ENCODE measurements at places on chromosomes 1 and 21. TPM values are rescaled to one million over a fixed set of nuclear protein-coding genes. Genes with fewer than 3 reads are reported as not detected.

The AQP10 gene
- 0.09 TPM for polyA plus RNA-seq

The MORC3 gene
- polyA plus RNA-seq, result 46.7 TPM

The TRAPPC10 gene
- polyA plus RNA-seq, result 35.4 TPM

The ADGRL2 gene
- 148 TPM for polyA plus RNA-seq

The RPS8 gene
- polyA plus RNA-seq, result 2,548 TPM

The IER5 gene
- 6.7 TPM for polyA plus RNA-seq

The LINGO4 gene
- polyA plus RNA-seq, result not detected

The PGLYRP3 gene
- not detected for polyA plus RNA-seq

The TAF1A gene
- 17.4 TPM for polyA plus RNA-seq

The YARS1 gene
- polyA plus RNA-seq, result 62.2 TPM

The HS2ST1 gene
- polyA plus RNA-seq, result 42.8 TPM

The TMEM200B gene
- 15.8 TPM for polyA plus RNA-seq

The SELP gene
- 5.3 TPM for polyA plus RNA-seq

The HCRTR1 gene
- polyA plus RNA-seq, result 0.14 TPM

The CALML6 gene
- polyA plus RNA-seq, result 0.71 TPM

The MNDA gene
- 2.3 TPM for polyA plus RNA-seq

The MAB21L3 gene
- 0.67 TPM for polyA plus RNA-seq

The ACTL8 gene
- polyA plus RNA-seq, result not detected

The ARHGAP30 gene
- polyA plus RNA-seq, result 2.4 TPM

The RUNX3 gene
- 0.38 TPM for polyA plus RNA-seq

The HOOK1 gene
- 98.5 TPM for polyA plus RNA-seq

The ZNF436 gene
- 33.6 TPM for polyA plus RNA-seq

The FOXO6 gene
- polyA plus RNA-seq, result 2.4 TPM

The NMNAT2 gene
- 4.7 TPM for polyA plus RNA-seq

The MCOLN3 gene
- 22.7 TPM for polyA plus RNA-seq

The TTC22 gene
- 10.5 TPM for polyA plus RNA-seq

The LCE1D gene
- not detected for polyA plus RNA-seq

The TRIM46 gene
- 5.8 TPM for polyA plus RNA-seq

The LY9 gene
- polyA plus RNA-seq, result 0.14 TPM

The TFB2M gene
- 19.3 TPM for polyA plus RNA-seq

The GLIS1 gene
- 3.9 TPM for polyA plus RNA-seq

The SAMD11 gene
- 90.6 TPM for polyA plus RNA-seq

The DENND1B gene
- polyA plus RNA-seq, result 10.0 TPM

The FBLIM1 gene
- 55.1 TPM for polyA plus RNA-seq

The PARP1 gene
- polyA plus RNA-seq, result 127 TPM

The NOS1AP gene
- polyA plus RNA-seq, result 14.1 TPM

The PUSL1 gene
- 8.8 TPM for polyA plus RNA-seq

The PDE9A gene
- 45.5 TPM for polyA plus RNA-seq

The SLC26A9 gene
- polyA plus RNA-seq, result 0.44 TPM

The ILF2 gene
- 263 TPM for polyA plus RNA-seq

The KRTAP22-1 gene
- polyA plus RNA-seq, result not detected

The MARK1 gene
- 10.3 TPM for polyA plus RNA-seq

The GBP5 gene
- 0.27 TPM for polyA plus RNA-seq

The NBPF4 gene
- polyA plus RNA-seq, result not detected

The NPL gene
- 7.4 TPM for polyA plus RNA-seq

The FCGR3B gene
- 0.25 TPM for polyA plus RNA-seq

The OR14I1 gene
- not detected for polyA plus RNA-seq

The PGLYRP4 gene
- not detected for polyA plus RNA-seq

The C1orf216 gene
- 10.5 TPM for polyA plus RNA-seq

The ARHGEF16 gene
- polyA plus RNA-seq, result 19.4 TPM

The TFF2 gene
- polyA plus RNA-seq, result not detected

The TMEM79 gene
- polyA plus RNA-seq, result 7.3 TPM

The AMY2A gene
- 0.47 TPM for polyA plus RNA-seq

The LCE1B gene
- polyA plus RNA-seq, result not detected

The TMOD4 gene
- polyA plus RNA-seq, result 2.4 TPM

The CFH gene
- 20.4 TPM for polyA plus RNA-seq

The TMEM269 gene
- polyA plus RNA-seq, result 1.2 TPM

The POU2F1 gene
- polyA plus RNA-seq, result 18.5 TPM

The OR14K1 gene
- polyA plus RNA-seq, result not detected

The PHTF1 gene
- 26.2 TPM for polyA plus RNA-seq

Data from renal pelvis (tissue), 12 donors.